Substantia nigra (tissue), 51 donors: ENCODE measurements at places on chromosomes 2 and 18.

DNA sequence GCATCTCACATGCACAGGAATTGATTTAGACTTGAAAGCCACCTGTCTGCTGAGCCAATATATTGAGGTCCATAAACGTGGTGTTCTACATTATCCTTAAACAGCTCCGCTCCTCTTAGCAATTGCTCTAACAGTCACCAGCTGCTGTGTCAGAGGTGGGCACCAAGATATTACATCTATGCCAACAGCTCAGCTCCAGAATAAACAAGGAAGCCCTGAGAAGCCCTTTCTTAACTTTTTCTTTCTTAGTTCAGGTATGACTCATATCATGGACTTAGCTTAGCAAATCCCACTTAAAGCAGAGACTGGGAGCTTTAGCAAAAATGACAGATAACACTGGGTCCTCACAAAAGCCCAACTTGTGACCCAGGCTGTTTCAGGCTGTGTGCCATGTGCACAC lies 436.6 kb downstream of the IRS1 start:
- no peak for DNase-seq

DNA sequence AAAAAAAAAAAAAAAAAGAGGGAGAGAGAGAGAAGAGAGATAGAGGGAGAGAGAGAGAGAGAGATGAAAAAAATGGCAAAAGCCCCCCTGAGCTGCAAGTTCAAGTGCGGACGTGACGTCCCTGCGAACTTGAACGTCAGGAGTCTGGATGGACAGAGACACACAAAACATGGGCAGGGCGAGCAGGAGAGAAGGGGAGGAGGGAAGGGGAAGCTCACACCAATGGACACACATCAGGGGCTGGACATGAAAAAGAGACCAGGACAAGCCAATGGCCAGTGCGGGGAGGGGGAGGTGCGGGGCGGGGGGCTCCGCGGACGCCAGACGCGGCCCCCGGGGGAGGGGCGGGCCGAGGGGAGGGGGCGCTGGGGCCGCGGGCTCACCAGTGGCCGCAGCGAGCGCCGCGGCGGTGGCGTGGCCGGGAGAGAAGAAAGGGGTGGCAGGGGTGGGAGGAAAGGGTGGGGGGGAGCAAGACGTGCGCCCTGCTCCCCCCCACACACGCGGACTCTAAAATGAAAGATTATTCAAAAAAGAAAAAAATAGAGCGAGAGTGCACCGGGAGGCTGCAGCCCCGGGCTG lies at the start of gene BCL11A:
BCL11A (minus strand) TSS at position 160 of the 579 bp plus-strand sequence. CDS start 384 bp downstream, outside the sequence.
- DNase-seq: no peak

GRCh38 chr2:224711859-224712665 lies 4.1 kb downstream of the CCDC195 start:
- no peak for DNase-seq

- DNase-seq: no peak
Observed at GRCh38 chr2:226467221-226467620, 332.4 kb downstream of the IRS1 start.

DNA sequence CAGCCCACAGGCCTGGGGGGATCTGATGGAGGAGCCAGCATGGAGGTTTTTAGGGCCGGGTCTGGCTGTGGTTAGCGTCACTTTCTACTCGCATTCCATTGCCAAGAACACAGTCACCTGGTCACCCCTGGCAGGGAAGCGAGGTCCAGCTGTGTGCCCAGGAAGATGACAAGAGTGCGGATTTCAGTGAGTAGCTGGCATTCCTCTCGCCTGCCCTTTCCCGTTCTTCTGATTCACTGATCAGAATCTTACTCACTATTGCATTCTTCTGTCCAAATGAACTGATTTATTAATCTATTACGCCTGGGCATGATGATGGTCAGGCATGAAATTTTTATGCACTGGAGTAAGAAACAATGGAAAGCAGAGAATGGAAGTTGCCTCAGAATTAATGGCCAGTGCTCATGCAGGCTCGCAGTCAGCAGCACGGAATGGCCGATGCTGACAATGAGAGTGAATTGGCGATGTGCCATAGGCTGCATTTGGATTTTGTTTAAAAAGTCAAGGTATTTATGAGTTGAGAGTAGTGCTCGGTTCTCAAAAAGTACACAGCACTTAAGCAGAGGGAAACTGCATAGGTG lies 76.4 kb upstream of the MGAT5 start:
- no peak for DNase-seq

GRCh38 chr18:79597831-79598632 lies 81.6 kb upstream of the CTDP1 start:
- DNase-seq: no peak

- DNase-seq: no peak
Observed at GRCh38 chr2:136248242-136248641, 130.3 kb upstream of the CXCR4 start.

- DNase-seq: no peak
Observed at GRCh38 chr2:160399880-160400279, 93.7 kb downstream of the RBMS1 start.

GRCh38 chr2:40859617-40860016 lies 407.7 kb upstream of the SLC8A1 start:
- DNase-seq: no peak

GRCh38 chr2:213545964-213546475 lies 261.8 kb downstream of the SPAG16 start:
- no peak for DNase-seq

DNA sequence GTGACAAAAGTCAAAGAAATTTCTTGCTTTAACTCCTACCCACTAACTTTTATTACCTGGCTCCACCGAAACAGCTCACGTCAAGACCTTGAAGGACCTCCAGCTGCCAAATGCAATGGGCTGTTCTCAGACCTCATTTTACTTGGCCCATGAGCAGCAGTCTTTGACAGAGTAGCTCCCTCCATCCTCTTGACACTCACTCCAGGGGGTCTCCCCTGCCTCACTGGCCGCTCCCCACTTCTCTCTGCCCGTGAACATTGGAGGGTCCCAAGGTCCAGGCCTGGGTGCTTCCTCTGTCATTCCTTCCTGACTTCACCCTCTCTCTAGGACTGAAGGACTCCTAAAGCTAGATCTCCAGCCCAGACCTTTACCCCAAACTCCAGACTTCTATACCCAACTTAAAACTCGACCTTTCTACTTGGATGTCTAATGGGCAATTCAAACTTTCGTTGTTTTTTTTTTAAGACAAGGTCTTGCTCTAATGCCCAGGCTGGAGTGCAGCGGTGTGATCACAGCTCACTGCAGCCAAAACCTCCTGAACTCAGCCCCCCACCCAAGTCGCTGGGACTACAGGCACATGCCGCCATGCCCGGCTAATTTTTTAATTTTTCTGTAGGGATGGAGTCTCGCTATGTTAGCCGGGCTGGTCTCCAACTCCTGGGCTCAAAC lies 92.9 kb upstream of the ST3GAL5 start:
- no peak for DNase-seq

GRCh38 chr2:50729306-50730049 lies 302.5 kb downstream of the NRXN1 start:
- DNase-seq: no peak

GRCh38 chr2:57497489-57498096 lies 549.0 kb upstream of the VRK2 start:
- DNase-seq: peak; percentile 1

DNA sequence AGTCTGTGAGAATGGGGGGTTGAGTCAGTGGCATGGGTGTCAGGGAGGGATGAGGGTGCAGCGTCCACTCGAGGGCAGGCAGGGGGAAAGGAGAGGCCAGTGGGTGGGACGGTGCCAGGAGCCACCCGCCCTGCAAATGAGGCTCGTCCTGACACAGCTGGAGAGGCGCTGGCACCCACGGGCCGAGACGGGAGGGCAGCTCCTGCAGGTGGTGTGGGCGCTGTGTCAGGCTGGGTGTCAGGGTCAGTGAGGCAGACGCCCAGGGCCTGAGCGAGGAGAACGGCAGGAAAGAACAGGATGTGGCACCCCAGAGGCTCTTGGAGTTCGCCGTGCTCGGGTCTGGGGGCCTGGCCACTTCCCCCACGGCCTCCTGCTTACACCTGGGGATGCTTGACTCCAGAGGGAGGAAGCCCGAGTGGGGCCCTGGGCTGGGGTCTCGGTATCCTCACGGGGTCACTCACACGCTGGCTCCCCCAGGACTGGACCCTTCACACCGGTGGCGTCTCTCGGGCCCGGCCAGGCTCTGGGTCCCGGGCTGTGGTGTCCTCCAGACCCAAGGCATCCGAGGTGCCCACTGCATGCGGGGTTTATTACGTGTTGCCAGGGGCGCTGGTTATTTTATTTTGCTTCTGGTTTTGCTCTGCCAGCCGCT lies 130.5 kb upstream of the CTDP1 start:
- no peak for DNase-seq

GRCh38 chr2:138239902-138240491 lies 261.6 kb upstream of the SPOPL start:
- DNase-seq: no peak

DNA sequence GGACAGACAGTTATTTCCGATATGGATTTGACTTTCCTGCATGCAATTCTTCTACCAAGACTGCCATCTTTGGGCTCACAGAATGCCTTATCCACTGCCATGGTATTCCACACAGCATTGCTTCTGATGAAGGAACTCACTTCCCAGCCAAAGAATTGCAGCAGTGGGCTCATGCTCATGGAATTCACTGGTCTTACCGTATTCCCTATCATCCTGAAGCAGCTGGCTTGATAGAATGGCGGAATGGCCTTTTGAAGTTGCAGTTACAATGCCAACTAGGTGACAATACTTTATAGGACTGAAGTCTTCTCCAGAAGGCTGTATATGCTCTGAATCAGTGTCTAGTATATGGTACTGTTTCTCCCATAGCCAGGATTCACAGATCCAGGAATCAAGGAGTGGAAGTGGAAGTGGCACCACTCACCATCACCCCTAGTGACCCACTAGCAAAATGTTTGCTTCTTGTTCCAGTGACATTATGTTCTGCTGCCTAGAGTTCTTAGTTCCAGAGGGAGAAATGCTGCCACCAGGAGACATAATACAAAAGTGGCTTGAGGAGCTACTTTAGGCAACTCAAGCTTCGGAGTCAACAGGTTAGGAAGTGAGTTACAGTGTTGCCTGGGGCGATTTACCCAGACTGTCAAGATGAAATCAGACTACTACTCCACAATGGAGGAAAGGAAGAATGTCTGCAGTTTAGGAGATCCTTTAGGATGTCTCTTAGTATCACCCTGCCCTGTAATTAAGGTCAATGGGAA lies 23.8 kb upstream of the SMAD4 start:
- DNase-seq: no peak

GRCh38 chr2:200913654-200914053 lies 24.5 kb downstream of the NIF3L1 start:
- DNase-seq: no peak

GRCh38 chr2:158154596-158154995 lies 52.9 kb downstream of the UPP2 start:
- no peak for DNase-seq

DNA sequence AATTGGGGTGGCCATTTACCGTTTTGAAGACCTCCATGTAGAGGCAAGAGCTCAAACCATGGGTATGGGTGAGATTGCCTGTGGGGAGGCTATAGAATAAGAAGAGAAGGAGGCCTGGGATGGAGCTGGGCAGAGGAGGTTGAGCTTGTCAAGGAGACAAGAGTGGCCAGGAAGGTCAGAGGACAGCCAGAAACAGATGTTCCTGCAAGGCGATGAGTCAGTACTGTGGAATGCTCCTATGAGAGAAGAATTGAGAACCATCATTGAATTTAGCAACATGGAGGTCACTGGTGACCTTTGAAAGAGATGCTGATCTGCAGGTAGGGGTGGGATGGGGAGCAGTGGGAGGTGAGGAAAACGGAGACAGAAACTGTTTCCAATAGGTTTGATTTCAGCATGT lies 3.5 kb downstream of the ACSL3 start:
- DNase-seq: no peak

- DNase-seq: no peak
Observed at GRCh38 chr2:235553291-235553690, 59.4 kb downstream of the AGAP1 start.

DNA sequence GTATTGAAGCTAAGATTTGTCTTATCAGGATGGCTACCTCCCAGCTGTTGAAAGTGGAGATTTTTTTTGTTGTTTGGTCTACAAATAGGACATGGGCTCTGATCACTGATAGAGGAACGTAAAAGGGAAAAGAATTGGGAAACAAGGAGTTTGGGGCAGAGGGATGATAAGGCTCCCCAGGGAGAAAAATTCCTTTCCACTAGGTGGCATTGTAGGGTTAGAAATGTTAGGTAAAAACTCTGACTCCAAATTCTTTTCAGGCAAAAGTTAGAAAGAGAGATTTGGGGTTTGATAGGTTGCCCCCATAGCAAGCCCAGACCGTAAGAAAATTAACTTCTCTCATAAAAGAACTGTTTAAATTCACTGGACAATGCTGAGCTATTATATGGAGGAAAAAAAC lies 19.8 kb downstream of the CMPK2 start:
- no peak for DNase-seq

DNA sequence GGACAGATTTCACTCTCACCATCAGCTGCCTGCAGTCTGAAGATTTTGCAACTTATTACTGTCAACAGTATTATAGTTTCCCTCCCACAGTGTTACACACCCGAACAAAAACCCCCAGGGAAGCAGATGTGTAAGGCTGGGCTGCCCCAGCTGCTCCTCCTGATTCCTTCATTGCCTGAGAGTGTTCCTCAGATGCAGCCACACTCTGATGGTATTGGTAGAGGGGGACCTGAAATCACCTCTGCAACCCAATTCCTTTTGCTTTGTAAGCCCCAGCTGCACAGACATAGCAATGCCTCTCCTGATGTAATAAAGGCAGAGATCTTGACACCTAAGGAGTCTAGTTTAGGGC lies 1529.8 kb downstream of the RPIA start:
- DNase-seq: no peak
